ENCODE measurements at places on chromosomes 2 and 18. TPM values are rescaled to one million over a fixed set of nuclear protein-coding genes. Genes with fewer than 3 reads are reported as not detected.
A peak's percentile ranks its signal among the peaks of the same experiment; 100 is the strongest.

The NDC80 gene
- 1.1 TPM for total RNA-seq

DNA sequence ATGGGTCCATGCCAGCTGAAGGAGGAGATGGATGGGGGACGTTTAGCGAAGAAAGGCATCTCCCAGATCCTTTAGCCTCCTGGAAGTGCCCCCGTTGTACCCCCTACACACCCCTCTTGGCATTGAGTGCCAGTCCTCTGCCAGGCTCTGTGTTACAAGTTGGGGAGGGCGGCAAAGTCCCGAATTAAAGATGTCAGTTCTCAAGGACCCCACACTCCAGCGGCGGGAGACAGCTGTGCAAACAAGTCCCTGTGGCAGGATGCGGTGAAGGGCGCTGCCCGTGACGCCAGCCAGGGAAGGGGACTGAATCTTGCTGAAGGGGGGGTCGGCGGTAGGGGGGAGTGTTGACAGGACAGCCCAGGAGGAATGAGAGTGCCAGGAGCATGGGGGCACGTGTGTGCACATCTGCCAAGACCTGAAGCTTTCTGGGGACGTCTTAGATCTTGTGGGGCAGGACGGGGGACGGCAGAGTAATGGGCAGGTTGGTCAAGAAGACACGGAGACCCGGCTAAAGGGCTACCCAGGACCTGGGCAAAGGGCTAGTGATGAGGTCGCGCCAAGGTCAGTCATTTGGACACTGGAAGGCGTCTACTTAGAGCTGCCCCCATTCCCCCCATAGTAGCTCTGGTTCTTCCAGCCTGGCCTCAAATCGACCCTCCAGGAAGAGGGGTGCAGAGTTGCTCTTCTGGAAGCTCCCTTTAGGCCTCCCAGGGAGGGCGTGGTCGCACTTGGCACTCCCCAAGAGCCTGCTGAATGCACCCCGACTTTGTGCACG lies 2.8 kb upstream of the CTDSP1 start:
- DNase-seq, result peak; percentile 91

DNA sequence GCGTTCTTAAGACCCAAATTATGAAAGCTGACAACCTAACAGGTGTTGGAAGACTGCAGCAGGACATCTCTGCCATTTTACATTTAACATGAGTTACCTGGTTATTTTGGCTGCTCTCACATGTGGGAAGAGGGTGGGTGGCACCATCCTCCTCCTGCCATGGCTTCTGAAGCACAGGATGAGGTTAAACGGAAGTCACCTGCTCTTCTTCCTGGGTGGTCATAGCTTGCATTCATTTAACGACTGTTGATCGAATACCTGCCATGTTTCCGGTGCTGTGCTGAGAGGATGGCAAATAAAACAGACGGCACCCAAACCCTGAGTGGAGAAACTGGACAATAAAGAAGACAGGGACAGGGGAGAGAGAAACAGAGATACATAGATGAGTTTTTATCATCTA lies 118.0 kb downstream of the RHBDD1 start:
- no peak for DNase-seq

GRCh38 chr2:56047136-56047535 lies 123.6 kb upstream of the EFEMP1 start:
- no peak for DNase-seq

DNA sequence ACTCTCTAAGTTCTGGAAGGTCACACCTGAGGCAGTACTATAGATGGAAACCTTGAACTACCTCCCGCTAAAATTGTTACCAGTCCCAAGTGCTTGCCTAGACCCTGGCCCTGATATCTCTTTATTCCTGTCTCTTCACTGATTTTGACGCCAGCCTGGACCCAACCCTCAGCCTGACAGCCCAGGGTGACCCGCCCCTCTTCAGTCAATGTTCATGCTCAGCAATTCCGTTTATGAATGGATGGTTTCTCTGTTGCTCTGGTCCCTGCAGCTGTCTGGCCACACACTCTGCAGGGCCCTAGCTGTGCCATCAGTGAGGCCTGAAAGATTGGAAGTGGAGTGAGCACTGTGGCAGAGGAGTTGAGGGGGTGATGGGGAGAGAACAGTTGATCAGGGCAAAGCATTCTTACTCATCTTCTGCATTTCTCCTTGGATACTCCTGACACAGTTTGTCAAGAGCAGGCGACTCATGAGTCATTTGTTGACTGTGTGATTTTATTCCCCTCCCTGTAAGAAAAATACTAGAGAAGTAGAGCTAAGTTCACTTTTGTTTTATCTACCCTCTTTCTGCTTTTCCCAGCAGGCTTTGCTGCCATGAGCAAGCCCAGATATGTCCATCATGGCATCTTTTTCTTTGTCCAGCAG lies 46.0 kb downstream of the NPAS2 start:
- no peak for DNase-seq

- DNase-seq, result no peak
These were observed 18.6 kb downstream of the COLEC11 start for GRCh38 chr2:3613524-3613905.

GRCh38 chr2:210442457-210442856 lies 34.1 kb downstream of the LANCL1 start:
- DNase-seq, result no peak

- no peak for DNase-seq
These were observed 480.3 kb downstream of the MEIS1 start for GRCh38 chr2:66915237-66915636.

- DNase-seq, result no peak
These were observed 14.1 kb downstream of the SLC9A4 start for GRCh38 chr2:102486941-102487702.

GRCh38 chr18:77078690-77079070 lies 53.9 kb downstream of the MBP start:
- DNase-seq, result no peak

DNA sequence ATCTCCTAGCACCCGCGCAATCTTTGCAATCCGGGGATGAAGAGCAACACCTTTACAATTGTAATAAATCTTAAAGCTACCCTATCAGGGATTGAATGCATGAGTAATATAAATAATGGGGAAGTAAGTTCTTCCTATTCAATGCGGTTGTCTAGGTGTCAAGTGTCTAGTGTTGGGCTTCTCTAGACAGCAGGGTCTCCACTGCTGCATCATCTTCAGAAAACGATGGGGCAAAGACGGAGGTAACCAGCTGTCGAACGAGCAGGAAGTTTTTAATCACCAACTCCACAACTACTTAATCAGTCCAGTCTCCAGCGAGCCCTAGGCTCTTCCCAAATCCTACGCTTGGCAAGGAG lies 573 bp downstream of the STAM2 start:
- no peak for DNase-seq
